ENCODE measurements at places on chromosomes 5 and 9.

- DNase-seq = no peak
Measured at GRCh38 chr5:142876817-142877216, 106.6 kb downstream of the ARHGAP26 start.

DNA sequence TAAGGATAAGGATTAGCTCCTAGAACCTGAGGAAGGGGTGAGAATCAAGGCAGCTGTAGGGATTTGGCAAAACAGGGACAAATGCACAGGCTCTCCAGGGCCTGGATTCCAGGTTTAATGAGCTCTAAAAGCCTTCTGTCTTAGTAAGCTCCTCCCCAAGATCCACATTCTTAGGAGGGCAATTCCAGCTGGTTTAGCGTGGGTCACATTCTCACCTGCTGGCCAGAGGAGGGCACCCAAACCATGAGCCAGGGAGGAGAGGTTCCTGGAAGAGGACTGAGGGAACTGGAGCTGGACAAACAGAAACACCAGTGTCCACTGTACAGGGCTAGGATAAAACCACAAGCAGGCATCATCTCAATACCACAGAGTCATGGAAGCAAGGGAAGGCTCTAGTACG is 480.0 kb downstream of the CCDC171 start:
- no peak for DNase-seq

DNA sequence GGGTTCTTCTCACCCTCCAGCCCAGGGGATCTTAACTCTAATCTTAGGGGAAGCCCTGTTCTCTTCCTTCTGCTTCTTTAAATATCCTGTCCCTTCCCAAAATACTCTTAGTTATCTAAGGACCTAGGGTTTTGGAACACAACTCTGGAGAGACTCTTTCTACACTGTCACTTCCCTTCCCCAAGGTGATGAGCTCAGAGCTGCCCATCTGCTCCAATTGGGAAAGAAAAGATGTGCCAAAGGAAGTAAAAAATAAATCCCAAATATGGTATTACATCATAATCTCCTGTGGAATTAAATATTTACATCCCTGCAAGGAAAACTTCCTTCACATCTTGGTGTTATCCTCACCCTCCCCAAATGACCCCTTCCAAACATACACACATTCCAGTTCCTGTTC is 291.2 kb downstream of the EPB41L4A start:
- no peak for DNase-seq

DNA sequence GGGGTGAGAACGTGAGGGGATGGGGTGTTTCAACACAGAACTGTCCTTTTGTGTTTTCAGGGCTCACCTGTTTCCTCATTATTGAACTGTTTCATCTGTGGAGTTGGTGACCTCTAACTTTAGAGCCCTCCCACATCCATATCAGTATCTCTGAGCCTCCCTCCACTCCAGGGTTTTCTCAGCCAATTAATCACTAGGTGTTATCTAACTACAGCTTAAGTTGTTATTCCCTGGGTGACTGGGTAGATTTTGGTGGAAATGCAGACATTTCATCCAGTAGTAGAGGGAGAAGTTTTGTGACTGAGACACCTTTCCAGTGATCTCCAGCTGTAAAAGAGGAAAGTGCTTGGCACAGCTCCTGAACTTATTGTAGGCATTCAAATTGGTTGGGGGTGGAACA is 23.7 kb downstream of the PPP3R2 start:
- no peak for DNase-seq

DNA sequence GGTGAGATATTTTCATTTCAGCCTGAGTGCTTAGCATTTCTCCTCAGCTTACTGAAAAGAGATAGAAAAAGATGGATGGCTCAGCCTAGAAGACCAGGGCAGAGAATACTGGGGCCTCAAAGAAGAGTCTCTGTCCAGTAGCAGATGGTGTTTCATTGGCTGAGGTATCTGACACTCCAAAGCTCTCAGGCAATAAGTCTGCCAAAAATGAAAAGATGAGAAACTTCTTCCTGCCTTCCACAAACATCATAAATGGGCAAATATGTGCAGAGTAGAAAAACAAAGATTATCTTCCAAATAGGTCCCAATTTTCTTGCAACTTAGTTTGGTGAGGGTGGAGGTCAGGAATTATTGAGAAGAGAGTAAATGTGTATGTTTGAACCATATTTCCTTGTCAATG is 87.4 kb upstream of the ICE1 start:
- no peak for DNase-seq

- no peak for DNase-seq
Measured at GRCh38 chr5:2992806-2993205, 241.3 kb upstream of the IRX2 start.

DNA sequence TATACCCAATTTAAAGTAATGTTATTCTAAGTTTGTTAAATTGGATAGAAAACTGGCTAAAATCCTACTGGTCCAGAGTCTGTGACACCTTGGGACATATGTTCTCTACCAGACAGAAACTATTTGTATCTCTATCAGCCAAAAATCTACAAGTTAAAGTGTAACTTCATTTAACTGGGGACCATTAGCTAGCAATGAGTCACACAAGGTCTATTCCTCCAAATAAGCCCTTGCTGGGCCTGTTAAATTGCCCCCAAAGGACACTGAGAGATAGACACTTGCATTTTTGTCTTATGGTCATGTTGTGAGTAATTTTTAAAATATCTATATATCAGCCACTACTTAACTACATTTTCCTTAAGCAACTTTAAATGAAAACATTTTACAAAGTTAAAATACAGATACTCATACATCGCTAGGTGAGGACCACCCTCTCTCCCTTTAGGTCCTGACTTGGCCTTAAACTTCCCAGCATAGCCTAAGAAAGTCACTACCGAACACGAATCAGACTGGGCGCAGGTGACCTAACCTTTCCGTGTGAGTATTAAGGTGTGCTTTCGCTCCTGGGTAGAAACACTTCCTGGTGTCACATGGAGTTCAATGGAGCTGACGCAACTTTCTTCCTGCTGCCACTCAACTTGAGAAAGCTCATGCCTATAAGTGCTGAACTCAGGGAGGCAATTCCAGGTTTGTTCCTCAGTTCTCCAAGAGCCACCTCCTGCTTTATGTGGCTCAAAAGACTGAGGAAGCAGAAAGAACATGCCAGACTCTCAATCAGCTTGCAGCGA is 249.1 kb downstream of the DIRAS2 start:
- no peak for DNase-seq

DNA sequence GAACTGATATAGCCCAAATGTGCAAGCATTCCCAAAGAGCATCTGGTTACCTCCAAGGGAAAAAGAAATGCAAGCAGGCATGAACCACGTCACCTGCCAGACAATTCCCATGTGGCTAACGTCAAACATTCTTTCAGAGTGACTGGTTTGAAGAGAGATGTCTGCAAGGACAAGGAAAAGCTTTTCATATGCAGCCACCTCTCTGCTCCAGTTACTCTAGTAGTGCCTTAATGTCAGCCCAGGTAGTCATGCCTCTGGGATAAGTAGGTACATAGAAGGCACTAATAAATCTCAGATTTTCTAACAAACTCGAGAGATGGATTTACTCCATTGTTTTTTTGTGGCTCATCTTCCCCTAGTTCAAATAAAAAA is 96.8 kb upstream of the IFNK start:
- DNase-seq = no peak

GRCh38 chr5:108084105-108084504 is 297.8 kb downstream of the FBXL17 start:
- no peak for DNase-seq

GRCh38 chr9:3398232-3398648 is 127.6 kb downstream of the RFX3 start:
- DNase-seq = peak; percentile 16

DNA sequence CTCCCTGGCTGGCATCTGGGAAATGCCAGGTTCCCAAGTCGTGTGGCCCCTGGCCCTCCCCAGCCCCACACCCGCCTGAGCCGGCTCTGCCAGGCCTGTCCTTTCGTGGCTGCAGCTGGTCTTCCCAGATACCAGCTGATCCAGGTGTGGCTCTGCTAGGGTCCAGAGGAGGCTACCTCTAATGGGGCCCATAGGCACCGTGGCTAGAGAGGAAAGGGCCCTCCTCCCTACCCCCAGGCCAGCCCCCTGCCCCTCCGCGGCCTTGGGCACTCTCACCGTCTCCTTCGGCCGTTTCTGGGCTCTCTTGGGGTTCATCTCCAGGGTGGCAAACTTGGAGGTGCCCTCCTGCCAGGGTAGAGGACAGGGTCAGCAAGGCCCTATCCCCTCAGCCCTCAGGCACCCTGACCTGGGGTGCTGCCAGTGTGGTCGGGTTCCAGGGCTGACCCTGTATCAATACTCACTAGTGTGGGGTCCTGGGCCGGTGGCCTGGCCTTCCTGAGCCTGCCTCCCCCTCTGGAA is 17.0 kb downstream of the RALGDS start:
- no peak for DNase-seq

DNA sequence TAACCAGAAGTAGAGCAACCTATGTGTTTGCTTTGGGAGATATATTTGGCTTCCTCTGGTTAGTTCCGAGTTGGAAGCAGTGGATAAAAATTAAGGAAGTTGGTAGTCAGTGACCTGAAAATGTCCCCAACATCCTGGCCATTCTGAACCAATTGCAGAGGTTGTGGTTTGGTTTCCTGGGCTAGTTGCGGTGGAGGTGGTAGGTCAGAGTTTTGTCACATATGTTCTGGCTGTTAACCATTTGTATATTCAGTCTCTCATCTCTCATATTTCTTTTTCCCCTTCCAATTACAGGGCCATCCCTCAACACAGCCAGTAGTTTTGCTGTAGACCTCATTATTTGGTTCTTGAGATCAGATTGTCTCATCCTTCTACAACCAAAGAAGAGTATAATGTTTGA is 1026.9 kb downstream of the PTPRD start:
- no peak for DNase-seq
